Foreskin keratinocyte (primary cell): ENCODE measurements at places on chromosomes 5 and 9.

DNA sequence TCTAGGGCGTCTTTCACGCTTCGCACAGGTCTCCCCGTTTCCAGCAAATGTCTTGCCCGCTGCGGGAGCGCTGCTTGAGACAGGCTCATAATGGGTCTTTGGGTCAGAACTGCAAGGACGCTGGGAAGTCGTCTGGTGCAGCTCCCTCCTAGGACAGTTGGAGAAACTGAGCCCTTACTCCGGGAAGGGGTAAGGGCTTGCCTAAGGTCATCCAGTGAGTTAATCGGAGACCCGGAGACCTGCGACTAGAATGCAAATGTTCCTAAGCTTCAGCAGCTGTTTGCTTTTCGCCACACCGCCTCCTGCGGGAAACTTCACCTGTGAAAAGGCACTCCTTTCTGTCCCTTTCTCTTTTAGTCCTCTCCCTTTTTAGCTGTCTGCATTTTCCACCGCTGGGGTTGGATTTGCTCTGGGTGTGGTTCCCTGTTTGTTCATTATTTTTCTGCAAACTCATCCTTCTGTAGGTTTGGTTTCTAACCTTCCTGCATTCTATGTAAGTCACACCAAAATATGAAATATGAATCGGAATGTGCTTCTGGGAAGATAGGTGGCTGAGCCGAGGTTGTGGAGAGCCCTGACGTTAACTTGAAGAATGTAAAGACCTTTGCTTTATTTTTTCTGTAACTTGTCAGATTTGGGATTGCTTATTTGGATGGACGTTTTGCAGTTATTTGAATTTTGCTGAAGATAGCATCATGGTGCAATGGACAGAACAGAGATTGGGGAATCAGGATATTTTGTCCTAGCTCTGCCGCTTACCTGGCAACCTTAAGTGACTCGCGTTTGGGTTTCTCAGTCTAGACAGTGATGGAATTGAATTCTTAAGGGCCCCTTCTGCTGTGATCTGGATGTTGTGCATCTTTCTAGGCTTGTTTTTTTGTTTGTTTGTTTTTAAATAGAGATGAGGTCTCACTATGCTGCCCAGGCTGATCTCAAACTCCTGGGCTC lies 909 bp downstream of the SLC36A1 start:
- peak; percentile 8 for DNase-seq

DNA sequence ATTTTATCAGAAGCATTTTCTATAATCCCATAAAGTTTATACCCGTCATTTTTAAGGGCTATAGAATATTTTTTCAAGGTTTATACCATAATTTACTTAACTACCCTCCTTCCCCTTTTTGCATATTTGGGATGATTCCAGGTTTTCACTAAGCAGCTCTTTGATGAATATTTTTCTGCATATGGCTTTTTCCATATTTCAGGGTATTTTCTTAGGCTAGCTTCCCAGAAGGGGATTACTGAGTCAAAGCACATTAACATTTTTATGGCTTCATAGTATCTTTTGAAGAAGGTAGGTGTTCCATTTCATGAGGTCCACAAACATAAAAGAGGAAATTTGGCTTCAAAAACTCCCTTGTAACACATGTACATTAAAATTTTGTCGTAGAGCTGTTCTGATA lies 14.6 kb upstream of the COL15A1 start:
- DNase-seq = no peak

DNA sequence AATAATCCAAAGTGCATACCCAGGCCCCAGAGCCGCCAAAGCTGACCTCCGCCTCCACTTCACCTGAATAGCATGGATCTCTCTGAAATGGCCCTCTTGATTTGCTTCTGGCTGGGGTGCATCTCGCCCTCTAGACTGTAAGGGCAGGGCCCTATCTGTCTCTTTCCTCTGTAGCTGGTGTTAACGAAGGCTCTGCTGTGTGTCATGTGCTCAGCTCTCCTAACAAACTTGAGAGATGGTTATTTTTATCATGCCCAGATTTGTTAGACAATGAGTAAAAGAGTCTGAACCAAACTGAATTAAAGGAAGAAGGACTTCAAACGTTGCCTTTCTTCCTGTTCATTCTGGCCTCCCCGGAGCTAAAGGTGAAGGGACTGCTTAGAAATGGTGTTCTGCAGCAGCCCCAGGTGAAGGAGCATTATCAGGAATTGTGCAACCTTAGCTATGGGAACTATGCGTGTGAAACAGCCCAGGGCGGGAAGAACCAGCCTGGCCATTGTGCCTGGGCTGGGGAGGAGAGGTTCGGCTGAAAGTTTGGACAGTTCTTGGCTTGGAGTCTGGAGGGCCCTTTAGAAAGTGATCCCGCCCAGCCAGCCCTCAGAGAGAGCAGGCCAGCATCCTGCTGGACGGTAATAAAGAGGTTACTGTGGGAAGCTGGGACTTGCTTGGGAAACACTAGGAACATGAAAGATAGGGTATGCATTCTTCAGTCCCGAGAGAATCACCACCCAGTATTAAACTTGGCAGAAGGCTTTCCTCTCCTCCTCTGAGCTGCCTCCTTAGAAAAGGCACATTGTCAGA lies 73.5 kb downstream of the WWC1 start:
- peak; percentile 77 for DNase-seq

GRCh38 chr9:91913986-91914385 lies 36.0 kb downstream of the ROR2 start:
- DNase-seq = no peak
